Activated T-cell treated with anti-CD3 and anti-CD28 coated beads, Interleukin-2, amount 50 U/mL, for 1 hour (primary cell): ENCODE measurements at places on chromosomes 12 and 14.
A peak's percentile ranks its signal among the peaks of the same experiment; 100 is the strongest.

DNA sequence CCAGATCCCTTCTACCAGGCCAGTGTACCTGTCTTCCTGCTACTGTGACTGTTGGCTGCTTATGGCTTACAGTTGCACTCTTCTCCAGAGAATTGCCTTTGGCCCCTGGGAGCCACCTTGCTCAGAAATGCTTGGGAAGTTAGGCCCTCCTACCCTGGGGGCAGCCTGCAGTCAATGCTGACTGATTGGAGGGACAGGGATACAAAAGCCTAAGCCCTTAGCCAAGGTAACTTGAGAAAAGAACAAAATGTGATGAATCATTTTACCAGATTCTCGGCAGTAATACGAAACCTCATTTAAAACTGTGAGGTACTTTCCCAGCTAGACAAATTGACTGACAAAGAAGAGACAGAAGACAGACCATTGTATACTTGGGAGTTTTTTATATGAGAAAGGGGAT, 47.3 kb downstream of the PTCSC3 start:
- no peak for DNase-seq

GRCh38 chr14:106141242-106142220, 615.1 kb downstream of the TMEM121 start:
- DNase-seq: peak; percentile 48

- DNase-seq: no peak
Observed at GRCh38 chr14:61103541-61104339, 122.7 kb downstream of the SLC38A6 start.

DNA sequence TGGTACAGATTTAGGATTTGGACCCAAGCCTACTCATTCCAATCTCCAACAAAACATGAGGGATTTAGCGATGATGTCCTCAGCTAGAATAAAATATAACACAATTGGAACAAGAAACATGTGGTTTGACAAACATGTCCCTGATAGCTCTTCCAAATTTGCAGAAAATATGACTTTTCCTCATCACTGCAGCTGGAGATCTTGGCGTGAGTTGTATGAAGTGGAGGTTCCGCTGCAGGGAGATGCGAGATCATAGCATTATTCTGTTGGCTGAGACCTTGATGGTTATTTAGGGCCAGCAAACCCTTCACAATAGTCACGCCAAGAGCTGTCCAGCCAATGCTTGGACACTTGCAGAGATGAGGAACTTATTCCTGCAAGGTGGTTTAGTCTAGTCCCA, 413.4 kb upstream of the TBX3 start:
- no peak for DNase-seq

GRCh38 chr12:43636725-43637463, 84.9 kb upstream of the ADAMTS20 start:
- no peak for DNase-seq

GRCh38 chr14:73616831-73617230, 4.5 kb downstream of the ACOT6 start:
- DNase-seq: no peak

- no peak for DNase-seq
Observed at GRCh38 chr12:109222496-109222895, 86.6 kb downstream of the FOXN4 start.

DNA sequence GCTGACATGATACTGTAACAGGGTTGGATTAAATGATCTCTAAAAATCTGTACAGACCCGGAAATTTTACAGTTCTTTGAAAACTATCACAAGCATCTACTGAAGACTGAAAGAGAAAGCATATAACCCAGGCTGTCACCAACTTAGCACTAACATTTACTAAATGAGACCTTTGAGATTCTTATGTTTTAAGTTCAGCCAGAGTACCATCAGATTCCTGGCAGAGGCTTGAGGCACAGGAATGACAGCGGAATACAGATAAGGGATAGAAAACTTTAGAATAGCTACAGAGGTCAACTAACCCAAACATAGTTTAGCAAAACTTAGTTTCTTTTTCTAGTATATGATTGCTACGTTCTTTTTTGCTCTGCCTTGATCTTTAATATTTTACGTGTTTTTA, 91.6 kb upstream of the FERMT2 start:
- DNase-seq: no peak

DNA sequence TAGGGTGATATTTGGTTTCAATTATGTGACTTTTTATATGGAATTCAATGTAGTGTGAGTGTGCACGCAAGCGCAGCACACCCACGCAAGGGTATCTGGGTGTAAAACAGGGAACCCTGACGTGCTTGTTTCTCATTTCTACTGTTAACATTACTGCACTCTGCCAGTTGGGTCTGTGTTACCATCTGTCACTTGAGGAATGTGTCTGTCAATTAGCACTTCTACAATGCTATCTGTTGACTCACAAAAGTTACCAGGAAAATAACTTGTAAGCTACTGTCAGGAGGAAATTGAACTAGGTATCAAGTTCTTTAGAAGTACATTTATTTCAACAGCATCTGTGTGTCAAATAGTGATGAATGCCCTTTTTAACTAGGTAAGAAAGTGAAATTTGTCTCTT, 695.5 kb upstream of the LRFN5 start:
- DNase-seq: no peak

GRCh38 chr12:46908936-46909635, 83.3 kb upstream of the SLC38A4 start:
- no peak for DNase-seq
